ENCODE measurements at places on chromosomes 7 and 10.

GRCh38 chr10:47359101-47359500 lies 10.9 kb downstream of the RBP3 start:
- no peak for DNase-seq

GRCh38 chr10:63204667-63205391 lies 71.7 kb downstream of the NRBF2 start:
- DNase-seq: no peak

- no peak for DNase-seq
Measured at GRCh38 chr7:106640368-106641141, 20.4 kb downstream of the CCDC71L start.

GRCh38 chr7:11404355-11404754 lies 427.6 kb downstream of the THSD7A start:
- no peak for DNase-seq

DNA sequence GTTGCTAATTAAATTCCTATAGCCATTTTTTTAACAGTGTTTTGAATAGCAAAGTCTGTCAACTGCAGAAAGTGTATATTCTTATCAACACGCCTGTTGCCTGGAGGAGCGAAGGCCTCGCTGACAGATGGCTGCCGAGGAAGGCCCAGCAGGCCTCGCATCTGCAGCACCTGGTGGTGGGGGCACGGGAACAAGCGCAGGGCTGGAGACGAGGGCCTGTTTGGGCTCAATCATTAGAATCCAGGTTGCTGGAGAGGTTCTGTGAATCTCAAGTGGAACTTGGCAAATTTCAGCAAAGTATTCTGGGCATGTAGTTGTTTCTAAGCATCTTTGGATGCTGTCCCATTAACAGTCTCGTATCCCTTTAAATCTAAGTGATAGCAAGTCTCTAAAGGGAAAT lies 66.1 kb upstream of the FAM204A start:
- DNase-seq: no peak

GRCh38 chr10:131569851-131570715 lies 258.6 kb upstream of the TCERG1L start:
- peak; percentile 3 for DNase-seq

- DNase-seq: peak; percentile 64
Measured at GRCh38 chr7:151632750-151633515, 113.2 kb upstream of the RHEB start.

DNA sequence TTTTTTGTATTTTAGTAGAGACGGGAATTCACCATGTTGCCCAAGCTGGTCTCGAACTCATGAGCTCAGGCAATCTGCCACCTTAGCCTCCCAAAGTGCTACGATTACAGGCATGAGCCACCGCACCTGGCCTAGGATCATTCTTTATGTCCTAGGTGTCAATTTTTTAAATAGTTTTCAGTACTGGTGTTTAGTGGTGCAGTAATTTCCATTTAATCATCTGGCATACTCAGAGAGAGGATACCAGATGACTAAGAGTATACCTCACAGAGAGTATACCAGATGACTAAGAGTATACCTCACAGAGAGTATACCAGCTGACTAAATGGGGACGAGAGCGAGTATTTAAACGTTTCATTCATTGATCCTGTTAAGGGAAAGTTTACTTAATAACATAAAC lies 37.3 kb upstream of the TMEM248 start:
- peak; percentile 54 for DNase-seq

GRCh38 chr10:78288663-78289062 lies 255.0 kb downstream of the RPS24 start:
- DNase-seq: no peak

DNA sequence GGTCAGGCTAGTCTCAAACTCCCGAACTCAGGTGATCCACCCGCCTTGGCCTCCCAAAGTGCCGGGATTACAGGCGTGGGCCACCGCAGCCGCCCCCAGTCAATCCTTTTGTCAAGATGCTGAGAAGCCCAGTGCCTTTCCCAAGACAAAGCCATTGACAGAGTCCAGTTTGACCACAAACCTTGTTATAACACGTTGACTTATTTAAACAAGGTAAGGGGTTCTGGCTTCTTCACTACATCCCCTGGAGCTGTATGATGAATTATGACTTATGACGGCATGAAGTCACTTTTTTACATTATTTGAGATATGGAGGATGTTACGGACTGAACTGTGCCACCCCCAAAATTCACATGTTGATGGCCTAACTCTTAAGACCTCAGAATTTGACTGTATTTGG lies 5.8 kb upstream of the SEC61G start:
- DNase-seq: no peak

GRCh38 chr10:110820321-110820814 lies 51.4 kb upstream of the PDCD4 start:
- DNase-seq: no peak

DNA sequence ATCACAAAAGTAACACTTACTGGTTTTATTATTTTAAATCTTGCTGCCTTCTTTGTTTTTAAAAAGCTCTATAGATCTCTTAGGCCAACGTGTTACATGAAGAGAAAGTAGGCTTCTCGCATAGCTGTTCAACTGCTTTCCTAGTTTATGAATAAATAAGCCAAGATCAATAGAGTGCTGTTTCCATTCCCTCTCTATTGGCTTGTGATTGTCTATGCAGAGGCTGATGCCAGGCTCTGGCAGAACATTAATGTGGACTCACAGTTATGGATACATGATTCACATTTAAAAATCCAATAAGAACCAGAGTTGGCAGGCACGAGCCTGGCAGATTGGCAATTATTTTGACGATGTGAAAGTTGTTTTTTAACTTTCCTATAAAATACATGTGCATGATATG lies 137.5 kb downstream of the GNAT3 start:
- DNase-seq: no peak

- DNase-seq: no peak
Measured at GRCh38 chr7:40327873-40328272, 193.1 kb downstream of the SUGCT start.

GRCh38 chr10:1270906-1271305 lies 214.7 kb downstream of the WDR37 start:
- DNase-seq: no peak

GRCh38 chr7:22949944-22950343 lies 64.0 kb downstream of the HYCC1 start:
- DNase-seq: no peak

DNA sequence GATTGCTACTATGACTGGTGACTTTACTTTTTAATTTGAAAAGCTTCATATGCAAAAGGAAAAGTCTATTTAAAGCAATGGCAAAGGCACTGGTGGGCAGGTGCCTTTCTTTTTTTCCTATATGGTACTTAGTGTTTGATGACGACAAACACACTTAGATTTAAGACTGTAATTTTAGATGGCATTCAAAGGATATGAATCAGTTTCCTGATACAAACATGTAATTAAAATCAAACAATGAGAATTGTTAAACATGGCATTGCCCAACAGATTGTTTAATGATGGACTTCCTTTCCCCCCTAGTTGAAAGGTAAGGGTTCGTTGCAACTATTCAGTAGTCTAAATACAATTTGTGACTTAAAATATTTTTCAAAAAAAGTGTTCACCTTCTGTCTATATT lies 106.5 kb upstream of the SEMA3C start:
- no peak for DNase-seq

- no peak for DNase-seq
Measured at GRCh38 chr10:10120671-10121070, 897.0 kb upstream of the CELF2 start.

DNA sequence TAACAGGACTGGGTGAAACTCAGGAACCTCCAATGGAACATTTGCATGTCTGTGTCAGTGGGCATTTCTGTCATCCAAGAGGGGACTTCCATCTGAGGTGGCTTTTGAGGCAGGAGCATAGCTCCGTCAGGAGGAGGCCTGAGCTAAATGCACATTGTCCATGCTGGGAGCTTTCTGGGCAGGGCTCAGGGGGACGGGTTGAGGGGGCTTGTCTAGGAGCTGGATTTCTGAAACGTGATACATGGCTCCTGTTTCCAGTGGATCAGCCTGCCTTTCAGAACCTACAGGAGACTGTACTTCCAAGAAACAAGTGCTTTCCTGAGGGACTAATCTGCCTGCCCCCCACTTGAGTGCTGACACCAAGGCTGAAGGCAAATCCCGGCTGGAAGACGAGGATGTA lies 40.5 kb upstream of the GDF10 start:
- no peak for DNase-seq

DNA sequence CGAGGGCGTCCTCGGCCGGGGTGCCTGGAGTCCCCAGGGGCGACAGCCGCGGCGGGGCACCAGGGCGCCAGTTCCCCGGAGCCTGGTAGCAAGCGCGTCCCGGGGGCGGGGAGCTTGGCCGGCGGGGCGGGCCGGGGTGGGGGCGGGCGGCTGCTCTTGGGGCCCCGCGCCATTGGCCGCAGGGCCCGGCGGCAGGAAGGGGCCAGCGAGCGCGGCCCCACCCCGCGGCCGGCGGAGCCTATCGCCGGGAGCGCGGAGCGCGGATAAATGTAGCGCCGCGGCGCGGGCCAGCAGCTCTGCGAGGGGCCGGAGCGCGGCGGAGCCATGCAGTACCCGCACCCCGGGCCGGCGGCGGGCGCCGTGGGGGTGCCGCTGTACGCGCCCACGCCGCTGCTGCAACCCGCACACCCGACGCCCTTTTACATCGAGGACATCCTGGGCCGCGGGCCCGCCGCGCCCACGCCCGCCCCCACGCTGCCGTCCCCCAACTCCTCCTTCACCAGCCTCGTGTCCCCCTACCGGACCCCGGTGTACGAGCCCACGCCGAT lies at the start of gene HHEX:
Gene HHEX (plus strand): TSS at position 293 of the 548 bp plus-strand sequence. CDS start 32 bp downstream, at position 325.
- peak; percentile 33 for DNase-seq

GRCh38 chr7:24245362-24245761 lies 38.6 kb upstream of the NPY start:
- peak; percentile 25 for DNase-seq

- peak; percentile 18 for DNase-seq
Measured at GRCh38 chr10:24448351-24448999, 239.5 kb downstream of the KIAA1217 start.

GRCh38 chr7:85736085-85736484 lies 549.2 kb upstream of the SEMA3D start:
- no peak for DNase-seq

DNA sequence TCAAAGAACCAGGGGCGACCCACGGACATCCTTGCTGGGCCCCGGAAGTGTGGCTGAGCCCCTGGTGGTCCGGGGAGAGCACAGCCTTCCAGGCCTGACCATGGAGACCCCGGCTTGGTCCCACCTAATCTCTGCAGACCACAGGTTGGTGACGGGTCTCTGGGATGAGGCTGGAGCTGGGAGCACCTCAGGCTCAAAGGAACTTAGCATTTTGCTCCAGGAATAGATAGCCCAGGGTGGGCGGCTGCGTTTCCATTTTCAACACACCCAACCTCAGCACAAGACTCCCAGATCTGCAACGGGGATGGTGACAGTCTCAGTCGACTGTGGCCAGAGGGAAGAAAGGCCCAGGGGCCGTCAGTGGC lies 58.5 kb downstream of the FOXL3 start:
- no peak for DNase-seq

DNA sequence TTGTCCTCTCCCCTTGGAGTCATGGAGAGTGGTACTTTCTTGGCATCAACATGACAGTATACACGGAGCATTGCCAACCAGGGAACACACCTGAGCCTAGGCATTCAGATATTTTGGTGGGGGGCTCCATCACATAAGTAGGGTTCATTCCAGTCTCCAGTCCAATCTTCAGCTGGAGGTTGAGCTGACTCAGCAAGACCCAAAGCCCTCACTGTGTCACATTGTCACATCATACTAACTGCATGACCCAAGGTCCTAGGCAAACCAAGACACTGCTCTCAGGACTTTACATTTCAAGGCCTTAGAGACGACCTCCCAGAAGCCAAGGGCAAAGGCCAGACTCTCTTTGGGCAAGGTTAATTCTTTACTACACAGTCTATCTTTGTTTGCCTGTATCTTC lies 190.1 kb downstream of the TMEM178B start:
- DNase-seq: no peak

- no peak for DNase-seq
Measured at GRCh38 chr7:95089414-95090315, 182.3 kb downstream of the PPP1R9A start.

DNA sequence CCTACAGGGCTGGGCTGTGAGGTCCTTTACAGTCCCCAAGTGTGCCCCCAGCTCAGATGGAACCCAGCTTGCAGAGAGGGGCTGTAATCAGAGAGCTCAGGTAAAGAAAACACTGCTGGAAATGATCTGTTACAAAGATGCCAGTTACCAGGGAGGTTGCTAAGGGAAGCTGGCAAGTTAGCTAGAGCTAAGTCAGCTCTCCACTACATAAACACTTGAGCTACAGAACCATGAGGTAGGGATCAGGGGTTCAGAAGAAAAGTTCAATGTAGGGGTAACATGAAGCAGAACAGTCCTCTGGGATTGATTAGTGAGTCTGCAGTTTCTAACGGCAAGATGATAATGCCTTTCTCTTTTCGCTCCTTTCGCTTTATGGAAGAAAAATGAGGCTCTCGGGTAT lies 53.1 kb upstream of the TM9SF3 start:
- no peak for DNase-seq

DNA sequence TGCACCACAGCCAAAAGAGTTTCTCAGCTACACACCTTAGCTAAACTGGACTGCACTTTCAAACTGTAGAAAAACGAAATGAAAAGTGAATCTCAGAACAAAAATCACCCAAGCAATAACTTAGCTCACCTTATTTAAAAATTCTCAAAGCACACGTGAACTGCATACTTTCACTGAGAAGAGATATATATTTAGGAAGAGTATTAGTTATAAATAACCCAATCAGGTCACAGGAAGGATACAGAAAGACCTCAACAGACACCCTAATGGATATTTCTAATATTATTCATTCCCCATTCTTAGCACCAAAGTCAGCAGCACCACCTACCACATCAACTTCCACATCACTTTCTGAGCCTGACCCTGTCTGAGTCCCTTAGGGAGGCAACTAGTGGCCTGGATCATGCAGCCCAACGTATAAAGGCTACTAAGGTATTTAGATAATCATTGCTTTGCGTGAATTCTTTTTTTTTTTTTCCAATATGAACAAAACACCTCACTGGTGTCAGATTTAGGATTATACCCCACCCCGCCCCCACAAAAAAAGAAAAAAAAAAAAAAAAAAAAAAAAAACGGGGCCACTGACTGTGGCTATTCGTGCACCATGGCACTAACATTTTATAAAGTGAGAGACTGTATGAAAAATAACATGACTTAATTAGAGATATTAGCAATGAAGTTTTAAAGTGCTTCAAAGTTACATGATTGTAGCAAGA lies 2.6 kb downstream of the ABI1 start:
- DNase-seq: no peak

GRCh38 chr10:69055241-69055640 lies 32.7 kb upstream of the SRGN start:
- peak; percentile 67 for DNase-seq

GRCh38 chr10:78935697-78936407 lies 132.9 kb upstream of the ZMIZ1 start:
- DNase-seq: no peak

GRCh38 chr10:18399158-18399557 lies 252.2 kb downstream of the NSUN6 start:
- DNase-seq: no peak

DNA sequence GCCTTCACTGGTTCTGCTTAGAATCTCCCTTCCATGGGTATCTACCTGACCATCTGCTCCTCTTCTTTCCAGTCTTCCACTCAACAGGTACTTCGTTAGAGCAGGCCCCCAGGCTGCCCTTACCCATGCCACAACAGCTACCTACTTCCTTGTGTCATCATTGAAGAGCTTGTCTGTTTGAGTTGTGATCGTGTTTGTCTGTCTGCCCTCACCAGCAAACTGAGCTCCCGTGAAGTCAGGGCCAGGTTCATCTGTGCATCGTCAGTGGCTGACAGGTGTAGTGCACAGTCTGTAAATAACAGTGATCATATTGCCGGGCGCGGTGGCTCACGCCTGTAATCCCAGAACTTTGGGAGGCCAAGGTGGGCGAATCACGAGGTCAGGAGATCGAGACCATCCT lies 5.0 kb downstream of the NIPSNAP2 start:
- no peak for DNase-seq

GRCh38 chr7:105118612-105119600 lies 104.9 kb downstream of the KMT2E start:
- no peak for DNase-seq
